ENCODE measurements at places on chromosomes 1 and 21.
A peak's percentile ranks its signal among the peaks of the same experiment; 100 is the strongest.

- peak; percentile 22 for DNase-seq
Measured at GRCh38 chr1:24966121-24966723, 36.1 kb upstream of the RUNX3 start.

GRCh38 chr1:89199525-89200031 lies 836 bp upstream of the GBP4 start:
- DNase-seq, result no peak

DNA sequence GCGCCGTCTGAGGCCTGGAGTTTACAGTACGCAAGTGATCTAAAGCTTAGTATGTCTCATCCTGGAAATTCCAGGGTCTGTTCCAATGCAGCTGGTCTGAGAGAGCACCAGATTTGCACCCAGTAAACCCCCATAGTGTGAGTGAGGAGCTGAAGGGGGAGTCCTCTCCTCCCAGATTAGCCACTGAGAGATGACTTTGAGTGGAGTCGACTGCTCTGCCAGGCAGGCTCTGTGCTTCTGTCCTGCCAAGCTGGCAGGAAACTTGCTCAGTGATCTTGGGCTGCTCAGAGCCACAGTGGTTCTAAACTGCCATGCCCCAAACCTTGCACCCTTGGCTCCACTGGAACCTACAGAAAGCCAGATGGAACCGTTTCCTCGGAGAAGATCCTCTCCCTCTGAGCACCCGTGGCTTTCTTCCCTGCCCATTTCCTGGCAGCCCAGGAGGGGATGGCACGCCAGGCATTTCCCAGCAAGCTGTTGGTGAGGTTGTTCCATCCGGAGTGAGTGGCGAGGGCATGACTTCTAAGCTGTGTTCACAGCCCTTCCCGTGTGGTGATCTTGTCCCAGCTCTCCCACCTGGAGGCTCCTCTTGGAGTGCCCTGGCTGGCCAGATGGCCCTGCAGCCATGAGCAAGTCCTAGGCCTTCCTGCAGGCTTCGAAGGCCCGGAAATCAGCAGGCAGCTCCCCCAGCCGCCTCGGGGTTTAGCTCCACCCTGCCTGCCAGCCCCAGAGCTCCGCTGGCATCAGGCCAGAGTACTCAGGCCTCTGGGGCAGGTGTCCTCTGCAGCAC lies 125.9 kb upstream of the VAMP3 start:
- no peak for DNase-seq

DNA sequence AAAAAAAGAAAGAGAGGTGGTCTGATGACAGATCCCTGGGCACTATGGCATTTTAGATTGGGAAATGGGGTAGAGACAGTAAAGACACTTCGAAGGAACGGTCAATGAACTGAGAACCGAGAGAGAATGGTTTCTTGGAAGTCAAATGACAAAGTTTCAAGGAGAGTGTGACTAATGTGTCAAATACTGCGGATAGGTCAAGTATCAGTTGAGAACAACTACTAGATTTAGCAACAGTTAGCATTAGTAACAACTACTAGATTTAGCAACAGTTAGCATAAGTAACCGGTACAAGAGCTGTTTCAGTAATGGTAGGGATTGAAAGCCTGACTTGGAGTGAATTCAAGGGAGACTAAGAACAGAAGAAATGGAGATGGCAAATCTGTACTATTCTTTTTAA lies 35.0 kb downstream of the UROD start:
- DNase-seq, result no peak

- DNase-seq, result no peak
Measured at GRCh38 chr1:221823149-221823548, 81.3 kb upstream of the DUSP10 start.

- DNase-seq, result no peak
Measured at GRCh38 chr1:226479474-226479873, 69.1 kb upstream of the STUM start.

- no peak for DNase-seq
Measured at GRCh38 chr1:214570442-214570841, 19.0 kb upstream of the PTPN14 start.

DNA sequence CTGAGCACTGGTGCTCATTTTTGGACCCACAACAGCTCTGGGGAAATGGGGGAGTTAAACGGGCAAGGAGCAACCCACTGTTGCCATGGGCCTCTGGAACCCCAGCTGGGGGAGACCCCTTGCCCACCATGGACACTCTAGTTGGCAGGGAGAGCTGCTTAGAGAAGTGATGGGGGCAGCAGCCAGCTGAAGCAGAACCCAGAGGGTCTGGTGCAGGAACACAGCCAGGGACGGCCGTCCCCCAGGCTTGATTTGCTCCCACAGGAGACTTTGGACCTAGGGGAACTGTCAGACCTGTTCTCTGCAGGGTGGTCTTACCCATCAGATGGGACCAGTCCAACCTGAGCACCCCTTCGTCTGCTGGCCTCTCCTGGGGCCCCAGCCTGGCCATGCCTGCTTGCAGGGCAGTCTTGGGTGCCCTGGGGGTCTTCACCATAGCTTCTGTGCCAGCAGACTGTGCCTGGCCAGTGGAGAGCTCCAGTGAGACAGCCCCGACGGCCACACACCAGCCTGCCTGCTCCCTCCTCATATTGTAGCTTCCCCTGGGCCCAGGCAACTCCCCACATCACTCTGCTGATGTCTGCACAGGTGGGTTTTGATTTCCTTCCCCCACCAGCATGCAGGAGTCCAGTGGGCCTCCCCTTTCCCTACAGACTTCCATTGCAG lies 11.3 kb downstream of the SPATC1L start:
- DNase-seq, result no peak

DNA sequence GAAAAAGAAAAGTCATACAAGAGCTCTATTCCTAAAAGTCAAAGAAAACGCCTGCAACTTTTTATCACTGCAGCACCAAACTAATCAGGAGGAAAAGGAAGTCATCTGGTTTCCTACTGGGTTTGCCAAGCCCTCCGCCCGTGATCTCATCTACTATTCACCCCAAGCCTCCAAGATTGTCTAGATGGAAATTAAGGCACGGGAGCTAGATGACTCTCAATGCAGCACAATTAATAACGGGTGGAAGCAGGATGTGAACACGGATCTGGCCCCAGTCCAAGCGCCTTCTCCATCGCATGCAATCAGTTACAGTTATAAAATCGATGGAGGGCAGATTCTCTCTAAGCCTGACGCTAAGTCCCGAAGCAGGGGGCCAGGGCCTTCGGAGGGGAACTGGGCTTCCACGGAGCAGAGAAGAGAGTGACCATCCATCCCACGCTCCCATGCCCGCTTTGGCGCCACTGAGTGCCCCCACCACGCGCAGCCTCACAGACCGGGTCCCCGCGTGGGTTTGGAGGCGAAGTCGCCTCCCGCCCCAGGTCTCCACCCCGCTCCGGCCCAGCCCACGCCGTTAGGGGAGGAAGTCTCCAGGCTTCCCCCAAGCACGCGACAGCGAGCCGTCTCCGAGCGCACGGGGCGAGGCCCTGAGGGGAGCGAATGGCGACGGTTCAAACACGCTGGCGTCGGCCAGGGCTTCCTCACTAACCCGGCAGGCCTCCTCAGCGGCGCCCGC lies 1.8 kb downstream of the HSF2BP start:
- DNase-seq, result peak; percentile 61

DNA sequence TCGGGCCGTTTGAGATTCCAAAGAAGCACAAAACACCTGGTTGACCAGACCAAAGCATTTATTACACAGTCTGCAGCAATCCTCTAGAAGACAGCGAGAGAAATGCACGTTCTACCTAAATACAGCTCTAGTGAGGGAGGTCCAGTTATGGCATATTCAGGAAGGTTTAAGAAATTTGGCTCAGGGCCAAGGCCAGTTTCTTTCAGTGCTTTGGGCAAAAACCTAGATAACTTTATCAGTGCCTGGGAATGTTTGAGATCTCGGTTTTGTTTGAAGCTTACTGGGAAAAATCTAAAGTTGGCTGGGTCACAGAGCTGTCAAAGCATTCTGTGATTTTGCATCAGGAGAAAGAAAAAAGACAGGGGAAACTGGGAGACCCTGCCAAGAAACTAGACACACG lies 514.0 kb upstream of the TMPRSS15 start:
- DNase-seq, result no peak

- DNase-seq, result no peak
Measured at GRCh38 chr1:212589446-212589845, 19.1 kb upstream of the ATF3 start.
